ENCODE measurements at places on chromosomes 1 and 21.

GRCh38 chr1:173660306-173660705, 9.3 kb downstream of the ANKRD45 start:
- no peak for DNase-seq

DNA sequence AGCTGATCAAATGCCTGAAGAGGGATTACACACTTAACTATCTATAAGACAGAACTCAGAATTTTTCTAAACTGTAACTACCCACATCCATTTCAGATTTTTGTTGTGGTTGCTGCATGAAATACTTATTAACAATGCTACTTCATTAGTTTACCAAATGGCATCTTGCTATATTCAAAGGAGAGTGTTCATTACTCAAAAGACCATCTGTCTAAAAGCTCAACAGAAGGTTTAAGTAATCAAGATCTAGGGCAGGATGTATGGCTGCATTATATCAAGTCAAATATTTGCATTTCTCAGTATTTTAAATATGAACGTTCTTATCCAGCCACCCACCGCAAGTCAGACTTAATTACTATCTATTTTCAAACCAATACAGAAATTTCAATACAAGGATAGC, 79.9 kb downstream of the SIPA1L2 start:
- no peak for DNase-seq

DNA sequence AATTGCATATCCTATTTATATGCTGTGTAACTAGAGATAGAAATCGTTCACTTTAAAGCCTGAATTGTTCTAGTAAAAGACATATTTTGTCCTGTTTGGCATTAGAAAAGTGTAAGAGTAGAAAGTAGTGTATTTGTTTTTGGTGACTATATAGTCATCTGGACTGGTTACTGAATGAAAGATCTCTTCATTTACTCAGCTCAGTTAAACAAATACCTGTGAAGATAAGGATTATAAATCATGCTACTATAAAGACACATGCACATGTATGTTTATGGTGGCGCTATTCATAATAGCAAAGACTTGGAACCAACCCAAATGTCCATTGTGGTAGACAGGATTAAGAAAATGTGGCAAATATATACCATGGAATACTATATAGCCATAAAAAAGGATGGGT, 125.1 kb downstream of the PLA2G4A start:
- DNase-seq: no peak

- no peak for DNase-seq
Observed at GRCh38 chr1:67717876-67718275, 32.9 kb downstream of the GADD45A start.

- DNase-seq: no peak
Observed at GRCh38 chr1:246160905-246161304, 346.2 kb downstream of the SMYD3 start.

DNA sequence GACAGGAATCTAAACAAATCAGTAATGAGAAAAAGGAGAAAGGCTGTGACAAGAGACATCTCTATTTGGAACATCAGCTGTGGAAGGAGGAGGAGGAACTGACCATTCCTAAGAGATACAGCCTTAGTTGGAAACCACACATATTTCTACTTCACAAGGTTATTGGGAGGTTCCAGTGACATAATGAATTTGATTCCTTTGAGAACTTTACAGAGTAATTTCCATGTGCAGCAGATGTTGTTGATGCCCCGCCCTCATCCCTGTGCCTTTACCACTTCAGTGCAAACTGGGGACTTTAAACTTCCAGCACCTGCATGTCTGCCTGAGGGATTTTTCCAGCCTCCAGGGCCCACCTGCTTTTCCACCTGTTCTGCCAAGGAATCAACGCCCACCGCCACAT, 9.3 kb upstream of the ST6GALNAC5 start:
- no peak for DNase-seq

GRCh38 chr1:154446292-154446691, 41.1 kb downstream of the IL6R start:
- no peak for DNase-seq

GRCh38 chr1:203136409-203137042, 9.0 kb downstream of the ADORA1 start:
- no peak for DNase-seq

- no peak for DNase-seq
Observed at GRCh38 chr1:66607458-66607857, 73.5 kb downstream of the SGIP1 start.

DNA sequence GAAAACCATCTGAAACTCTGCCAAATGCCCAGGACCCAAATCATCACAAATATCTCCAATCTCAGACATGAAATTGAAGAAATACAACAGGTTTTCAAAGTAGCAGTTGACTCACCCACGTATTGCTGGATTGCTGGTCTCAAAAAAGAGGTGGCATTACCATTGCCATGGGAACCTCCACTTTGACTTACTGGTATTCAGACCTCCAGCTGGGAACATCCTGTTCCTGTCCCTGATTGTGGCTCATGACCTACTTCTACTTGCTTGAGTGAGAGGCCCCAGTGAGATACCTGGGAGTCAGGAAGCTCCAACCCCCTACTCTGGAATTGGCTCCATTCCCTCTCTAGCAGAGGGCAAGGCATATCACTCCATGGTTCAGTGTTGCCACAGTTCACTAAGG, 64.6 kb downstream of the NMNAT2 start:
- no peak for DNase-seq

GRCh38 chr1:16724718-16725438, 15.4 kb upstream of the RNU1-4 start:
- no peak for DNase-seq

- no peak for DNase-seq
Observed at GRCh38 chr1:199163670-199164069, 524.8 kb downstream of the PTPRC start.

DNA sequence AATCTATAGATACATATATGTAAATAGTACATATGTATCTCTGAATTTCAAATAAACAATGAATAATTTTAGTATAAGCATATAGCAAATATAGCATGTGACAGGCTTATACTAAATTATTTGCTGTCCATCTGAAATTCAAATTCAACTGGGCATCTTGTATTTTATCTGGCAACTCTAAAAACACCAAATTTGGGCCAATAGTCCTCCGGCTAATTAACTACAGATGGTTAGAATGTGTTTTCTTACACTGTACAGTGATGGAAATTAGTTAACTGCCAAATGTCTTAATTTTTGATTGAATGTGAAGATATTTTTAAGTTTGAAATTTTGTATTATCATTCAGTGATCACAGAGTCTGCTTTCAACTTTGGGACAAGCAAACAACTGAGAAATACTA, 30.7 kb downstream of the KCNJ15 start:
- no peak for DNase-seq

GRCh38 chr1:118995312-118996016, 7.3 kb upstream of the TBX15 start:
- DNase-seq: no peak

DNA sequence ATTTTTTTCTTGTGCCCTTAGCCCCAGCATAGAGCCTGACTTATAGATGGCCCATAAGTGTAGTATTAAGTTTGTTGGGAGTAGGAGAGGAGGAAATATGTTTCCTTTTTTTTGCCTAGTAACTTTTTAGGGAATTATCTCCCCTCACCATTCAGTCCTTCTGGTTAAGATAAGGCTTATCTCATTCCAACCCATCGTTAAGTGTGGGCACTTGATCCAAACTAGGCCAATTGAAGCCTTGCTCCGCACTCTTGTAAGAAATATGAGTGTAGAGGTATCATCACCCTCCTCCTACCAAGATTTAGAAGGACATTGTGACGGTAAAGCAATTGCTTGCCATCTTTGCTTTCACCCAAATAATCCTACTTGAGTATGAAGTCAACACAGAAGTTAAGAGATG, 8.8 kb upstream of the FGGY start:
- no peak for DNase-seq

GRCh38 chr1:177960939-177961622, 8.8 kb downstream of the SEC16B start:
- DNase-seq: no peak

- no peak for DNase-seq
Observed at GRCh38 chr1:54861070-54861761, 25.8 kb downstream of the DHCR24 start.

DNA sequence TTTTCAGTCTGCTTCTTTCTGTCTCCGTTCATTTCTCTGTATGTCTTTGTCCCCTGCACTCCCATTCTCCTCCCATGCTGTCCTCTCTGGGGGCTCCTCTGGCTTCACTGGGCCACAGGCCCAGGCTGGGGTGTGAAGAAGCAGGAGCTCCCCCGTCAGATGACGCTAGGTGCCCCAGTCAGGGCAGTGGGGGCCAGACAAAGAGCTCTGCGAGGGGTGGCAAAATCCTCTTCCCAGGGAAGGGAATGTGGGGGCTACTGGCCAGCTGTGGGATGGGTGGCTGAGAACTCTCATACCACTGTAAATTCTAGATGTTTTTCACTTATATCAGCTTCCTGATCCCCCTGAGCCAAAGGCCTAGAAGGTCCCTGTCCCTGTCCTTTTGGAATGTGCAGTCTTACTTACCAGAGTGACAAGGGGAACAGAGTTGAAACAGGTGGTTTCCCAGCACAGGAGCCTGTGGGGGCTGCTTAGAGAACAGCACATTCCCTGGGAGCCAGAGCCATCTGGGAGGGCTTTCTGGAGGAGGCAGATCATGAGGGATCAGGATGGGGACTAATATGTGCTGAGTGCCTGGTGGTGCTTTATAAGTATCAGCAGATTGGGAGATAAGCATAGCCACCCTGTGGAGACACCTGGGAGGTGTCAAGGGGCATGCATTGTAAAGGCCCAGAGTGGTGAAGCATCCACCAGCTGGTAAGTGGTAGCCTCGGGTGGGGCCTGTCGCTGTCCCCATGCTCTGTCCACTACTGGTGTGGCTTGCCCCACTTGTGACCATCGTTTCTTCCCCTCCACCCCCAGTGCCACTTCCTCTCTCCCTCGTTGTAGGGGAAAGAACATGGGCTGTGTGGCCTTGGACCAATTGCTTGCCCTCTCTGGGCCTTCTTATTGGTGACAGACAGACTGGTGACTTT, 10.1 kb upstream of the PADI1 start:
- DNase-seq: no peak

DNA sequence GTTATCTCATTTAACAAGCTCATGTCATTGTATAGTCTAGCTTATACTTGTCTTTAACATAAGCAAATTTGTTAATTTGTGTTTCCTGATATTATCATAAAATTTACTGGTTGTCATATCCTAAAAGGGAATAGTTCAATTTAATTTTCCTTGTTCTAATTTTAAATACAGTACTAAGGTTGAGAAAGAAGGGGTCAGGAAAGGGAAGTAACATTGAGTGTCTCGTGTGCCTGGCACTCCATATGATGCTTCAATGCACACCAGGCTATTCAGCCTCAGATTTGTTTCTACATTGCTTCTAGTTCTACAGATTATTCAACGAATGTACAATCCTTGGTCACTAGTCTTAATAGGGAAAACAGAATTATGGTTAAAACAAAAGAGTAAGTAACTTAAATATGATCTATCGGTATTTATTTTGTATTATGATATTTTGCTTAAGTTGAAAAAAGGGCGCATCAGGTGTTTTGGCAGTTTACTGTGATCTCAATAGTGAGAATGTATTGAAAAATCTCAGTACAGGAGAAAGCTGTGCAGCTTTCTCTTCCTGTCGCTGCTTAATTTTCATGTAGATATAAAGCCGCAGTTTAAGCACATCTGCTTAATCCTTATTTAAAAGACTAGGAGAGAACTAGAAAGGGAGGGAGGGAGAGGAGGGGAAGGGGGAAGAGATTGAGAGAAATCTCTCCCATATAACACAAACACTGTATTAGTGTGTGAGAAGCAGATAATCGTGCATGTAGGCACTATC, 13.0 kb downstream of the PTPRC start:
- DNase-seq: no peak

GRCh38 chr21:44914176-44914874, 6.4 kb downstream of the ITGB2 start:
- DNase-seq: no peak

DNA sequence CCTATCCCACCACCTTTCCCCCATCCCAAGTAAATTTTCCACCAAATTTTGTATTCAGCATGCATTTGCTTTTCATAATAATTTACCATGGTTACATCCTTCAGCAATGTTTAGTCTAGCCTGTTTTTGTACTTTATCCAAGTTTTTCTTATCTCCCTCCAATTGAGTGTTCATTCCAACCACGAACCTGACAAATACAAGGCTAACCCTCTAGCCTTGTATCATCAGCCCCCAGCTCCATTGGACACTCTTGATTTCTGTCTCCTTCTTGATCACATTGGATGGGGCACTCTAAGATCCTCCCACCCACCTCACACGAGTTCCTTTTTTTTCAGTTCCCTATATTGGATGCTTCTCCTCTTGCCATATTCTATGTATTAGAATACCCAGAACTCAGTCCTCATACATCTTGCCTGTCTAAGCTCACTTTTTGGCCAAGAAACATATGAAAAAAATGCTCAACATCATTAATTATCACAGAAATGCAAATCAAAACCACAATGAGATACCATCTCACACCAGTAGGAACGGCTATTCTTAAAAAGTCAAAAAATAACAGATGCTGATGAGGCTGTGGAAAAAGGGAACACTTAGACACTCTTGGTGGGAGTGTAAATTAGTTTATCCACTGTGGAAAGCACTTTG, 40.5 kb upstream of the SLC35F3 start:
- DNase-seq: no peak

- no peak for DNase-seq
Observed at GRCh38 chr1:244945109-244945671, 80.8 kb upstream of the HNRNPU start.

DNA sequence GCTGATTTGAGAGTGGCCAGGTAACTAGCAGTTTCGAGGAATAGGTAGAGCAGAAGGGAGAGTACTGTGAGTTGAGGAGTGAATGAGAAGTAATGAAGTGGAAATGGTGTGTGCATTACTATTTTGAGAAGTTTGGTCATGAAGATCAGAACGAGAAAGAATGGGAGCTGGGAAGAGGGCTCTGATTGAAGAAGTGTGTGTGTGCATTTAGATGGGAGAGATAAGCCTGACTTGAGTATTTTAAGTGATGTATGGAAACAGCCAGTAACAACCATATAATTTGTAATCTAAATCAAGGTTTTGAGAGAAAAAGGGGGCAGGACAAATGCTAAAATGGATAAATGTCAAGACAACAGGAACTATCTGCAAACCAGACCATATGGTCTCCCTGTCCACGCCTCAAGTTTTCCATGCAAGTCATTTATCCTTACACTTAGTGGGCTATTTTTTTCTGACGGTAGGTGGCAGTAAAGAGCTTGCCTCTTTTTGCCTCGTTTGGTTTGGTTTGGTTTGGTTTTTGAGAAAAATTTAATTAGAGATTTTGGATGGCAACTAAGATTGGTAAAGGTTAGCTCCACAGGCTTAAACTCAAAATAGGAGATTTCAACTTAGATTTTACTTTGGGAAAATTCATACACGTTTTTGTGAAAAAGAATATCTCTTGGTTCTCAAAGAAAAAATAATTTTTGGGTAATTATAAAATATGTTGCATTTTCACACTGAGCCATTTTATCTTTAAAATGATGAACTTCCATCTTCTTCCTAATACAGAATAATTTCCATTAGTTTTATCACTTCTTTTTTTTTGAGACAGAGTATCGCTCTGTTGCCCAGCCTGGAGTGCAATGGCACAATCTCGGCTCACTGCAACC, 9.5 kb upstream of the B3GALNT2 start:
- DNase-seq: no peak

DNA sequence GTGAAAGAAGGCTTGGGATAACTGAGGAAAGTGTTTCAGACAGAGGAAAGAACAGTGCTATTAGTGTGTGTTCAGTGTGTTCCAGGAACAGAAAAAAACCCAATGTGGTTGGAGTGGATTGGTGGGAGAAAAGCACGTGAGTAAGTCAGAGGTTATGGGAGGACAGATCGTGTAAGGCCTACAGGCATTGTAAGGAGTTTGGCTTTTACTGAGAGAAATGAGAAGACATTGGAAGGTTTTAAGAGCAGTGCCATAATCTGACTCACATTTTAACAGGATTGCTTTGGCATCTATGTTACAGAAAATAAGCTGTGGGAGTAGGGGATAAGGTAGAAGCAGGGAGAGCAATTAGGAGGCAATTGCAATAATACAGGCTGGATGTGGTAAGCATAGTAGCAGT, 4.8 kb downstream of the ARPC5 start:
- no peak for DNase-seq
